GM13976 (cell line): ENCODE measurements at places on chromosomes 16 and 17.

- DNase-seq = no peak
Measured at GRCh38 chr17:38512473-38513058, 84.3 kb downstream of the ARHGAP23 start.

- DNase-seq = no peak
Measured at GRCh38 chr16:59044616-59045015, 310.5 kb upstream of the GOT2 start.

DNA sequence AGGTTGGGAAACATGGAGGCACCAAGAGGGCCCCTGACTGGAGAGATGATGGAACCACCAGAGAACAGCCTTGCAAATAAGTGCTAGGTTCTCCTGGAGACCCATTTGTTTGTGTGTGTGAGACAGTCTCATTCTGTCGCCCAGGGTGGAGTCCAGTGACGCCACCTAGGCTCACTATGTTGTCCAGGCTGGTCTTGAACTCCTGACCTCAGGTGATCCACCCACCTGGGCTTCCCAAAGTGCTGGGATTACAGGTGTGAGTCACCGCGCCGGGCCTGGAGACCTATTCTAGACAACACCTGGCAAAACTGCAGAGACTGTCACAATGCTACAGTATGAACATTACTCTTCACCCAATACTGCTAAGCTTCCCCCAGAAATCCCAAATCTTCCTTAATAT, 1.5 kb downstream of the NPLOC4 start:
- no peak for DNase-seq

DNA sequence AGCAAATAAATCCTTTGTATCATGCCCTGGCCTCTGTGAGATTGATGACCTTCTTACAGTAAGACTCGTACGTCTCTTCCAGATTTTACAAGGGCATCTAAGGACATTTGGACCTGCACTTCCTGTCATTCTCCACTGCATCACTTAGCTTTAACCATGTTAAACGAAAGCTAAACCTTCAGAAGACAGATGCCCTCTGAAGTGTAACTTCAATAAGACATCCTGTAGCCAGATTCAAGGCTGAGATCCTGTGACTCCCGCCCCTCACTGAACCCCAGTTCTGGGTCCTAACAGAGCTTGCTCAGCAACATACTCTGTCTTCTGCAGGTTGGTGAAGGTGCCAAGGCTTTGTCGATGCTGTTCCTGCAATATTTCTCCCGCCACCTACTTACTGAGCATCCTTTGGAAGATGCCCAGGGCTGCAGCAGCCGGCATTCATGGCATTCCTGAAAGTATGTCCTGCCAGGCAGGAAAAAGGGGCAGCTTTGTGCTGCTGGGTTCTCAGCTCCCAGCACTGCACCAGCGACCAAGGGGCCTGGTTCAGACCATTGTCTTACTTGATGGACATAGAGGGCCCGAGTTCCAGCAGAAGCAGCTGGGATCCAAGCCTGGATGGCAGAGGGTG, 131.1 kb downstream of the AXIN2 start:
- DNase-seq = no peak

DNA sequence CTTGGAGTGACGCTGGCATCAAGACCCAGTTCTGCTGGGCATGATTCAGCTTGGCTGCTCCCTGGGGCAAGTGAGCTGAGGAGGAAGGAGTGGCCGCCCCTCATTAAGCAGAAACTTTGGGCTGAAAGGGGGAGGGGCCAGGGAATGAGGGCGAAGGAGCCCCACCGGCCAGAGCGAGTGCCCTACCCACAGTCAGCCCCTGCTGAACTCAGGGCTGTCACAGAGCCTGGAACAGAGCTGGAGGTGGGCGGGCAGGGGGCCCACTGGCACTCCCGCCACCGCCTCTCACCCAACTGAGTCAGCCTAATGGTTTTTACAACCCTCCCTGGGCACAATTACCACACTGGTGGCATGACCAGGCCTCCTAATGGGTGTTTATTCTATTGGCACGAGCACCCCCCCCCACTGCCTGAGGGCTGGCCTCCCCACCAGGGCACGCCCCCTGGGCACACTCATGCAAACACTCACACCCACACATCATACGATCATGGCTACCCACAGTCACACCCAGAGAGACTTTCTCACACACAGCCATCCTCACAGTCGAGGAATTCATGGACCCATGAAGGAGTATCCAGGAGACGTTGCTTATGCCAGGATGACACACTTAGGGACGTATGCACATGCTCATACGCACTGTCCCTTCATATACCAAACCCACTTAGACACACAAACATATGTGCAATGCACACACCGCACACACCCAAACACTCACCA, 19.2 kb downstream of the UNC119 start:
- DNase-seq = no peak

- no peak for DNase-seq
Measured at GRCh38 chr16:2497695-2498484, 15.9 kb upstream of the ATP6V0C start.
